Esophagus squamous epithelium (tissue), 5 donors: ENCODE measurements at places on chromosomes 3 and 15.

DNA sequence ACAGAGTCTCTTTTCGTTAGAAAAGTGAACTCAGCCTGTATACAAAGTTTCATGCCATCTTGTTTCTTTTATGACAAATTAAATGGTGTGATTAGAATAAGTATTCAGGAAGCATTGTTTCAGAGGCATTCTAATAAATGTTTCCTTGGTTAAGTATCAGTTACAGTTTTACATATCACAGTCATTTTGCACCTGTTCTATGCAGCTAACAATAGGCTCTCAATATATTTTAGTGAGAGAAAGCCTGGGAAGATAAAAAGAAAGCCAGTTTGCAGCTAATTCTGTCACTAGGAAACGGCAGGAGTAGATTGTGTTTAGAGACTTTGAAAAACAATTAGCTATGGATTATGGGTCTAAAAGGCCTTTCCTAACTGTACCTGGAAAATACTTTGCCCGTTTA, 252.8 kb downstream of the ZIC1 start:
- DNase-seq, result no peak

DNA sequence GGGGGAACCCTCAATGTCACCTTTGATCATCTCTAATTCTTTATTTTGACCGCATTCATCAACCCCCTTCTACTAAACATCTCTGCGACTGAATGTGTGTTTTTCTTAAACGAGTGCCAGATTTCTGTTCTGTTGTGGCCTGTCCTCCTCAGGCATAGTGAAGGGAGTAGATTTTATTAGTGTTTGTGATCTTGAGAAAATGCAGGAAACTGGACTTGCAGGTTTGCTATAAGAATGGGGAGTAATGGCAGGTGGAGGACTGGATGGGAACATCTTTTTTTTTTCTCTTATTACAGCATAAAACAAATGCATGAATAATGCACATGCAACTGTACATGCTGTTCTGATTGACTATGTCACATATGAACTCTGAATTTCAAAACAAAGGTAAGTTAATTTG, 59.3 kb downstream of the ADAMTSL3 start:
- DNase-seq, result no peak

DNA sequence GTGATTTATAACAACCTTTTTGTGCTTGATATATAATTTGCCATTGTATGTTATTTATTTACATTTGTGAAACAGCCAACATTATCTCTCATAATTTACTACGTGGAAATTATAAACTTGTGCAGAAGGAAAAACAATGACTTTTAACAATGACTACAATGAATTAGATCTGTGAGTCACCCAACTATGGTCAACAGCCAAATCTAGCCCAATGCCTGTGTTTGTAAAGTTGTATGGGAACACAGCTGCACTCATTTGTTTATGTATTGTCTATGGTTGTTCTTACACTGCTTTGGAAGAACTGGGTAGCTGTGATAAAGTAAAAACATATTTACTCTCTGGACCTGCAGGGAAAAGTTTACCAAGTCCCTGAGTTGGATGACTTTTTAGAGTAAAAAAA, 110.4 kb downstream of the OTOL1 start:
- DNase-seq, result no peak

- DNase-seq, result no peak
These were observed 820.9 kb upstream of the GRM7 start for GRCh38 chr3:6039971-6040370.

GRCh38 chr3:137012097-137012501, 54.3 kb downstream of the IL20RB start:
- no peak for DNase-seq

DNA sequence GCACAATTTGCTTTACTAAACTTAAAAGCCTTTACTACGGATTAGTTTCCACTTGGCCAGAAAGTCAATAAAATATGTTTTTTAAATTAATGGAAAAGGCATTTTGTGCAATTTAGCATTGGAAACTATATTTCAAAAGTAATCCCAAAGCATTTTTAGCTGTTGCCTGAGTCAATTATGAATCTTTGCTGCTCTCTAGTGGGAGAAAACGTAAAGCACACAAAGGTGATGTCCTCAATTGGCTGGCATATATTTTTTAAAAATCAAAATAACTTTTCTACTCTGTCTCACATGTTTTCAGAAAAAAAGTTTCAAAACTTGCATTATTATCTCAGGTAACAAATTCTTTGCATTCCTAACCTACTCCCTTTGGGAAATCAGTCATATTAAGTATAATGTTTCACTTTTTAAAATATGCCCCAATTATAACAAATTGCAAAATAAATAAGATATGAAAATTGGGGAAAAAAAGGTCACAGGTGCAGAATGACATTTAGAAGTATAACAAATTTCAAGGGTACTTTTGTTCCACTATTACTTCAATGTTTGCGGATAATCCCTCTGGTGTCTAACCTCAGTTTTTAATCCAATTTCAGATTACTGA, 47.2 kb upstream of the TEX55 start:
- DNase-seq, result no peak

- no peak for DNase-seq
These were observed 576.4 kb downstream of the FHIT start for GRCh38 chr3:60674870-60675269.

DNA sequence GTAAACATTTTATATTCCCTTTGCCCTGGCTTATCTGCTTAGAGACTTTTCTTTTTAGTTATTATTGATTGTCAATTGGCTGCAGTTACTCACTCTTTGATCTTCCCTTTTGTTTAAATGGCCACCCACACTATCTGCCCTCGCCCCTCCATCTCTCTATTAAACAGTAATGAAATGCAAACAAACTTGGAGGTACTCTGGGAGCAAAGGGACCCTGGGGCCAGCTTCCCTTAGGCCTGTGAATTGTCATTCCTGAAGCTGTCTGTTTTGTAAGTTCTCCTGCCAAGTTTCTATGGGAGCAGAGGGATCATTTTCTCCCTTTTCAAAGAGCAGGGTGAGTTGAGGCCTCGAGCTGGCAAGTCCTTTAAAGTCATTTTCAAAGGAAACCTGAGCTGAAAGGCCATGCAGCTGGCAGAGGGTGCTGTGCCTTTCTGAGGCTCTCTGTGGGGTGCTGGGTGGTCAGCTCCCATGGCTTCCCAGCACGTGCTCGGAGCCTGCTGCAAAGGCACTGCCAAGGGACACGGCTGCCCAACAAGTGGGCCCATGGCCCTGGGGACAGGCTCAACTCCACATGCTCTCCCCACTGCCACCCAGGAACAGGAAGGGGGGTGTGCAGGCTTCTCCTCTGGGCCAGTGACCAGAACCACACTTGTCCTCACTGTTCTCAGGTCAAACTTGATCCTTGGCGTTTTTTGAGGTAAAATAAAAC, 17.4 kb upstream of the RTP2 start:
- no peak for DNase-seq

- no peak for DNase-seq
These were observed 49.3 kb downstream of the TMEM212 start for GRCh38 chr3:171892457-171892856.

DNA sequence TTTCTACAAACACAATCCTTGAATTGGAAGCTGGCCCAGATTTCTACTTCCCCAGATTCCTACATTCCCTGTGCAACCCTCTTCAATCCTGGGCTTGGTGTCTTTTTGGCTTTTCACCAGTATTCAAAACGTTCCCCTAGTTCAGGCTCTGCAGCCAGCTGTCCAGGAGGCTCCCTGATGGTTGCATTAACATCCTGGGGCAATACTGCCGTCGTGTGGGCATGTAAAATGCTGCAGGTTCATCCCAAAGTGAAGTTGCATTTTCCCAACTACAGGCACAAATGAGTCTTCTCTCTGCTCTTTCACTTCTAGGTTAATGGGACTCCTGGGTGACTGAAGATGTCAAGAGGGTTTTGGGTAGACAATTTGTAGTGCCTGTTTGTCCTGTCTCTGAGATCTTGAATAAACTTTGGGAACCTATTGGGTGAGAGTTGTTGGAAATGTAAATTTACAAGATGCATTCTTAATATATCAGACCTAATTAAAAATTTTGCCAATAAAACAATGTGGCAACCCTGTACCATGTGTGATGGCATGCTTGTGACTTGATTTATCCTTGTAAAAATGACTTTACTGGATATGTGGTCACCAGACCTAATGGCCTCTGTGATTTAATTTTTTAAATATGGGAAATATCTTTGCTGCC, 28.6 kb downstream of the SOX14 start:
- DNase-seq, result no peak

- no peak for DNase-seq
These were observed 186.3 kb downstream of the MCTP2 start for GRCh38 chr15:94417501-94418293.

GRCh38 chr3:9059489-9060400, 96.5 kb upstream of the RAD18 start:
- no peak for DNase-seq

- no peak for DNase-seq
These were observed 44.0 kb downstream of the SUCLG2 start for GRCh38 chr3:67610458-67610857.

- no peak for DNase-seq
These were observed 317.1 kb upstream of the TGFBR2 start for GRCh38 chr3:30289324-30289723.

DNA sequence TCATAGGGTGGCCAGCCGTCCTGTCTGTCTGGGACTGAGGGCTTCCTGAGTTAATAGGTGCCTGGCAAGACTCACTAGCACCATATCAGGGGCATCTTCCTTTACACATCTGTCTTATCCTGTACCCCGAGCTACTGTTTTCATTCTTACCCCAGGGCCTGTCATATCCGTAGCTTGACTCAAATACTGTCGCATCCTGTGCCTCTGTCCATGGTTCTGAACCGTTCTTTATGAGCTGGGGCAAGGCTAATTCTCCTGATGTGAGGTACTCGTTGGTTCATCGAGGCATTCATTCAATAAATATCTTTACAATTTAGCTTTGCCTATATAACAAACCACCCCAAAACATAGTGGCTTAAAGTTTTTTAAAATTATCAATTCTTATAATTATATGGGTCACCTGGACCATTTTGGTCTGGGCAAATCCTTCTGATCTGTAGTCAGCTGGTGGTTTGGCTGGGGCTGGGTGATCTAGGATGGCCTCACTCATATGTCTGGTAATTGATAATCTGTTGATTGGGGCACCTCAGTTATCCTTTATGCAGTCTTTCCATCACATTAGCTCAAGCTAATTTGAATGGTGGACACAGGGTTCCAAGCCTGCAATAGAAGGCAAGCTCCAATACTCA, 121.2 kb downstream of the TLE3 start:
- DNase-seq, result no peak

GRCh38 chr15:40249477-40250303, 10.8 kb downstream of the PAK6 start:
- no peak for DNase-seq

GRCh38 chr15:37045859-37046740, 54.2 kb downstream of the MEIS2 start:
- DNase-seq, result no peak

GRCh38 chr3:45761831-45762230, 34.5 kb downstream of the SLC6A20 start:
- no peak for DNase-seq

DNA sequence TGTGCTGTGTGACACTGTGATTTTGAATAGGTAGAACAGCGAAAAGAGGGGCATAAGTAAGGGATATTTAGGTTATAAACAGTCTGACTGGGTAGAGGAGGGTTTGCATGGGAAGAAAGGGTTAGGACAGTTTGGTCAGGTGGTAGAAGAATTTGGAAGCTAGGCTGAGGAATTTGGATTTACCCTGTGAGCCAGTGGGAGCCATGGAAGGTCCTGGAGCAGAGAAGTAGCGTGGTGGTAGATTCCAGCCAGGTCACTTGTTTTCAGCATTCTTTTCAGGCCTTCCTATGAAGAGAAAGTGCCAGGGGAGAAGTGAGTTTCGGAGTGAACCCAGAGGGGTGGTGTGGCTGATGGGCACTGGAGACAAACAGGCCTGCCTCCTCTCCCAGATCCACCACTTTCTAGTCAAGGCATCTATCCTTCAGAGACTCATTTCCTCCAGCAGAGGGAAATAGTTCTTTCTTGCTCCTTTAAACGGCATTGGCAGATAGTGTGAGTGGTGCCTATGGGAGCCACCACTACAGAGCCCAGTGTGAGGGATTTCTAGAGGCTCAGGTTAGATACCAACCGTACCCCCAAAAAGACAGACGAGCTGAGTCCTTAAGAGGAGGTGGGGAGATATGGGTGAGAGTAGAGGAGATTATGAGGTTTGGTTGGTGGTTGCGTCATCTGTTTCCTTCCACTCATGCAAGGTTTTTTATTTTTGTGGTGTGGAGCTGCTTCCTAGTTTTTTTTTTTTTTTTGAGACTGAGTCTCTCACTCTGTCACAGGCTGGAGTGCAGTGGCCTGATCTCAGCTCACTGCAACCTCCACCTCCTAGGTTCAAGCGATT, 21.2 kb downstream of the PXK start:
- DNase-seq, result no peak

- no peak for DNase-seq
These were observed 23.2 kb downstream of the EIF1B start for GRCh38 chr3:40332684-40333083.

- no peak for DNase-seq
These were observed 40.0 kb downstream of the DNAJC13 start for GRCh38 chr3:132457286-132457685.

DNA sequence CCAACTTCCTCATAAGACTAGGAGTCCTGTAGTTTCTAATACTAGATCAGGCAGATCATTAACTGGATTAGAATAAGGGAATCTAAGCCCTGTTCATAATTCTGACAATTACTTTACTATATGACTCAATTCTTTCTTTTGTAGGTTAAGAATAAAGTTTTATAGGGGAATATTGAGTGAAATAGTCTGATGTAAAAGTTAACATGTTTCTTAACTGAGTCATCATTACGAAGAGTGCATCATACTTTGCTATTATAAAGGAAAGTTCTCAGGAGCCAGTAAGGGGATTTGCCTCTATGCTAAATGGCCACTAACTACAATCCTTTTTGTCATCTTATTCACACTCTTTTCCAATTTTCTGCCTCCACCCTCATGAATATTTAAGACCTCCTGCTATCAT, 63.1 kb downstream of the POLQ start:
- DNase-seq, result no peak

- DNase-seq, result no peak
These were observed 57.8 kb downstream of the HERC2 start for GRCh38 chr15:28264166-28264565.

DNA sequence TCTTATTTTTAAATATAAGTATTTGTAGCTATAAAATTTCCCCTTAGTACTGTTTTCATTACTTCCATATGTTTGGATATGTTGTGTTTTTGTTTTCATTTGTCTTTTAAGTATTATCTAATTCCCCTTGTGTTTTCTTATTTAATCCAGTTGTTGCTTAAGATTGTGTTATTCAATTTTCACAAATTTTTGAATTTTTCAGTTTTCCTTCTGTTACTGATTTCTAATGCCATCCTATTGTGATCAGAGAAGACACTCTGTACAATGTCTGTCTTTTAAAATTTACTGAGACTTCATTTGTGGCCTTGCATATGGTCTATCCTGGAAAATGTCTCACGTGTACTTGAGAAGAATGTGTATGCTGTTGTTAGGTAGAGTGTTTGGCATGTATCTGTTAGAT, 795.6 kb upstream of the CFAP20DC start:
- no peak for DNase-seq

GRCh38 chr3:29497282-29497681, 216.4 kb downstream of the RBMS3 start:
- DNase-seq, result no peak

- DNase-seq, result no peak
These were observed 47.0 kb upstream of the TFG start for GRCh38 chr3:100662113-100662823.

- no peak for DNase-seq
These were observed 48.8 kb downstream of the GLB1 start for GRCh38 chr3:33047842-33048834.

GRCh38 chr15:50744601-50745000, 20.9 kb downstream of the SPPL2A start:
- DNase-seq, result no peak

- no peak for DNase-seq
These were observed 11.5 kb downstream of the HGD start for GRCh38 chr3:120670576-120670975.

- no peak for DNase-seq
These were observed 41.5 kb downstream of the ST8SIA2 start for GRCh38 chr15:92435145-92435544.
